ENCODE measurements at places on chromosomes 7 and 10.

GRCh38 chr7:75611557-75612178, 119.5 kb downstream of the SPDYE5 start:
- no peak for DNase-seq

- DNase-seq: no peak
Measured at GRCh38 chr7:121081327-121081936, 92.9 kb downstream of the CPED1 start.

DNA sequence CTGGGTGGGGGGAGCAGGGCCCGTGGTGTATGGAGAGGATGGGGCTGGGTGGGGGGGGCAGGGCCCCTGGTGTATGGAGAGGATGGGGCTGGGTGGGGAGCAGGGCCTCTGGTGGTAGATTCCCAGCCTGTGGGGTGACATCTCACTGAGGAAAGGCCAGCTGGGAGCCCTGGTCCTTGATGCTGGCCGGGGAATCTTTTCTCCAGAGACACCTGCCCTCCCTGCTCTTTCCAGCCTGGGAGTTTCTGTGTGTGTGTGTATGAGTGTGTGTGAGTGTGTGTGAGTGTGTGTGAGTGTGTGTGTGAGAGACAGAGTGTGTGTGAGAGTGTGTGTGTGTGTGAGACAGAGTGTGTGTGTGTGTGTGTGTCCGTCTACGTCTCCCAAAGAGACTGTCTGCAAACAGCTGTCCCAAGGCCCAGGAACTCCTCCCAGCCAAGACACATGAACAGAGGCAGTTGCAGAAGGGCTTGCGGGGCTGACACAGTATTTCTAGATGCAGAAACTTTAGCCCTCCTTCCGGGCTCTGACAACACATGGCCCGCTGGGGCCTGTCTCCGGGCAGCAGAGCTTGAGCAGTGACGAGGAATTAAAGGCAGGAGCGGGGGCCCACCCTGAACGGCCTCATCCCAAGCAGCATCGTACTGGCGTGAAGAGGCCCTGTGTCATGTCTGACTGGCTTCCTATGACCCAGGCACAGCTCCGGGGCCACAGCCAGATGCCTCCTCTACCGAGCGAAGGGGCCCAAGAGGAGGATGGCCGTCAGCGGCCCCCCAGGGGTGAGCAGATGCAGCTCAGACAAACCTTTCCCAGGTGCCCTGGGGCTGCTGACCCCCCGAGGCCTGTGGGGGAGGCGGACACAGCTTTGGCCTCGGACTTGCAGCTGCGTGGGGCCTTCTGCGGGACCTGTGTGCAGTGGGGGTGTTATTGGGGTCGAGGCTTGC, 24.3 kb downstream of the FAM20C start:
- DNase-seq: no peak

GRCh38 chr7:79180533-79180932, 272.9 kb downstream of the MAGI2 start:
- no peak for DNase-seq

- no peak for DNase-seq
Measured at GRCh38 chr7:18313965-18314364, 181.6 kb upstream of the HDAC9 start.

DNA sequence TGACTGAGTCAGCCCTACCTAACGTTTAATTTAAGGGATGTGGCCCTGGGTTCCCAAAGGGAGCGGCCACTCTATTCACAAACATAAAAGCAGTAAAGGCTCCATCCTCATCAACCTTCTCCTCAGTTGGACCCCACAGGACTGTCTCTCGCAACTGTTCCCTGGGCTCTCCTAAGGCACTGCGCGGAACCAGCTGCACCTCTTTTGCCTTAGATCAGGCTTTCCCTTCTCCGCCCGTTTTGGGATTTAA, 689 bp upstream of the GTPBP4 start:
- DNase-seq: no peak

DNA sequence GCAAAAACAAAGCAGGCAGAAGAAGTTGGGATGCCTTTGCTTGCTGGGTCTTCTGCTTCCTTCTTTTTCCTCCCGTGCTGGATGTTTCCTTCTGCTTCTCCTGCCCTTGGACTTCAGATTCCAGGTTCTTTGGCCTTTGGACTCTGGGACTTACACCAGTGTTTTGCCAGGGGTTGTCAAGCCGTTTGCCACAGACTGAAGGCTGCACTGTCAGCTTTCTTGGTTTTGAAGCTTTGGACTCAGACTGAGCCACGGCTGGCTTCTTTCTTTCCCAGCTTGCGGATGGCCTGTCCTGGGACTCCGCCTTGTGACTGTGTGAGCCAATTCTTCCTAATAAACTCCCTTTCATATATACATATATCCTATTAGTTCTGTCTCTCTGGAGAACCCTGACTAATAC, 11.3 kb upstream of the LCOR start:
- DNase-seq: no peak

GRCh38 chr10:74433993-74434392, 283.0 kb downstream of the ADK start:
- no peak for DNase-seq

DNA sequence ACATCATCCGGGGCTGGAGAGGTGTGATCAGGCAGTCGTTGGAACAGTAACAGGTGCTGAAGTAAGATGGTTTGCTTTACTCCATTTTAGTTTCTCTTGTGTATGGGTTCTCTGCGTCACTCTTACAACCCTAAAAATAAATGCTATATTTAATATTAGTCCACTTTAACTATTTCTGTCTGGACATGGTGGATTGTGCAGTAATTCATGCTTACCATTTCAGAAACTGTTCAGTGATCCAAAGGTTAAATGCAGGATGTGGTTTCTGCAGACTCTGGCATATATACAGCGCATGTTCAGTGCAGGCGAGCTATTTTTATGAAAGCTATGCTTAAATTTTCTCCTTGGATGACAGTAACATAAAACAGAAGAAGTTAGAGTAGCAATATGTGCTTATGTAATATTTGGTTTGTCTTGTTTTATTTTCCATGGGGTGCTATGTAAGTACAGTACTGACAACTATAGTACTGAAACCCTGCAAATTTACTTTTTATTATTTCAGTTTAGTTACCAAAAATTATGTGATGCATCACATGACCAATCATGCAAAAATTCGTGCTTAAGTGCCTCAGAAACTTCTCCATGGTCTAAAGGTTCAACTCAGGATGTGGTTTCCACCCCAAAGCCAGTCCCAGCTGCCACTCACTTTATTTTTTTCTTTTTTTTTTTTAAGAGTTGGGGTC, 46.6 kb upstream of the GRID1 start:
- DNase-seq: no peak

DNA sequence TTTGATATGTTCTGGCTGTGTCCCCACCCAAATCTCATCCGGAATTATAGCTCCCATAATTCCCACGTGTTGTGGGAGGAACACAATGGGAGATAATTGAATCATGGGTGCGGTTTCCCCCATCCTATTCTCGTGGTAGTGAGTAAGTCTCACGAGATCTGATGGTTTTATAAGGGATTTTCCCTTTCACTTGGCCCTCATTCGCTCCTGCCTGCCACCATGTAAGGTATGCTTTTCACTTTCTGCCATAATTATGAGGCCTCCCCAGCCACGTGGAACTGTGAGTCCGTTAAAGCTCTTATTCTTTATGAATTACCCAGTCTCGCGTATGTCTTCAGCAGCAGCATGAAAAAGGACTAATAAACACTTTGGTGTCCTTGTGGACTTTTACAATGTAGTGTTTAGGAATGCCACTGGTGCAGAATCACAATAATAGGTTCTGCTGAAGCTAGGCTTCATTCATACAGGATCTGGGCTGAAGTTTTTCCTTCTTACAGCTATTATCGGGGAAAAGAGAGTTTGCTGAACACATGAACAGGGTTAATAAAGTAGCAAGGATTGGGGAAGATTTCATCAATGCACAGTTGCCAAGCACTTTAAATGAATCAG, 74.3 kb downstream of the CPED1 start:
- no peak for DNase-seq

DNA sequence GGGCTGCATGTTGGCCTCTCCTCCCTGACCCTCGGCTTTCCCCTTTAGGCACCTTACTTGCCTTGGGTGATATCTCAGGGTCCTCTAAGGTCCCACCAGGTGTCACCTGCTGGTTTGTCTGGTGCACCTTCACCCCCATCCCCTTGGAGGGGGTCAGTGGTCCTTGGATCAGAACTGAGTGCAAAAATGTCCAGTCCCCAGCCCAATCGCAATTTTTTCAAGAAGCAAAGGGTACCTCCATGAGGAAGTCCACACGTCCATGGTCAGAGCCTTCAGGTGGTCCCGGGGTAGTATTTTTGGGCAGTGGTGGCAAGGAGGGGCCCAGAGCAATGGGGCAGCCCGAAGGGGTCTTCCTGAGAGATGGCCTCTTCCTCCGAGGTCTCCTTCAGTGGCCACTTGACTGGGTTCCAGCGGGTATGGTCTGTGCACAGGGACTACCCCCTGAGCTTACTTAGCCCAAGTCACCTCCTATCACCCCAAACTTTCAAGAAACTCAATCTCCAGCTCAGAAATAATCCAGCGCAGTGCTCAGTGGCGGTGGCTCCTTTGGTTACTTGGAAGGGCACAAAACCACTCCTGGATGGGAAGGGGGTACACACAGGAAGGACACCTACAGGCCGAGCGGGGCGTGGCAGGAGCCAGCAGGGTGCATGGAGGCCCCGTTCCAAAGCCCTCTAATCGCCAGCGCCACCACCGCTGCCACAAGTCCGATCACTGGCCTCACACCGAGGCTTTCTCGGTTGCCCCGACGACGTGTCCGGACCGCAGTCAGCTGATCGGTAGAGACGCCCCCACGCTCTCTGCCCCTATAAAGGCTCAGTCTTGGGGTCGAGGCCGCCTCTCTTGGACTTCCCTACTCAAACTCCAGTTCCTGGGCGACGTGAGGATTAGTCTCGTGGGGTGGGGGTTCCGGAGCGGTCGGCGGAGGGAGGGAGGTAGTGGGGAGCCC, 4.5 kb downstream of the SAP25 start:
- peak; percentile 81 for DNase-seq

DNA sequence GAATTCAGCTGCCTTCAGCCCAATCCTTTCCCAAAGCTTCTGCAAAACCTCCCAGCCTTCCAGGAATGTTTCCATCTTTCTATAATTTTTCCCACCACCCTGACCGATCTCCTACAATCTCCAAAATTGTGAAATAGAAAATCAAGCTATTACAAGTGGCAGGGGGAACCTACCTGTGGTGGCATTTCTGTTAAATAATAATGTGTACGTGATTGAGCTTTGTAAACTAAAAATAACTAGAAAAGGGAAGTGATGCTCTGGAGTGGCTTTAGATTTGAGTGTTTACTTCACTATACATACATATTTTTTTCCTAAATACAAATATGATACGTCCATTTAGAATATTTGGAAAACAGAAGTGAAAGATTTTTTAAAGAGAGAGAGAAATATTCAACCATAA, 593.6 kb downstream of the GRM8 start:
- DNase-seq: no peak

DNA sequence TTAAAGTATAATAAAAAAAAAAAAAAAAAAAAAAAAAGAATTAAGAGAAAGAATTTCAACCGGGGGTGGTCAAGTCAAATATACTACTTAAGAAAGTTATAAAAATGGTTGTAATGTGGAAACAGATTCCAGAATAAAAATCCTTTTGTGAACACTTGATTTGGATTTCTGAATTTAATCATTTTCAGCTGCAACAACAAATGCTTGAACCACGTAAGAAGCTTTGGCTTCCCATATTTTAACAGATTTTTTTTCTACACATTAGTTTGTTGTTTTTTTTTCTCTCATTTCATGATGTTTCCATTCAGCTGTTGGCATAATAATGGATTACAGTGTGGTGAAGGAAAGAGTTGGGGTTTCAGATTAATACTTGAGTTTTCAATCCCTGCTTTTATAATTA, 137.3 kb upstream of the AGR3 start:
- DNase-seq: no peak

DNA sequence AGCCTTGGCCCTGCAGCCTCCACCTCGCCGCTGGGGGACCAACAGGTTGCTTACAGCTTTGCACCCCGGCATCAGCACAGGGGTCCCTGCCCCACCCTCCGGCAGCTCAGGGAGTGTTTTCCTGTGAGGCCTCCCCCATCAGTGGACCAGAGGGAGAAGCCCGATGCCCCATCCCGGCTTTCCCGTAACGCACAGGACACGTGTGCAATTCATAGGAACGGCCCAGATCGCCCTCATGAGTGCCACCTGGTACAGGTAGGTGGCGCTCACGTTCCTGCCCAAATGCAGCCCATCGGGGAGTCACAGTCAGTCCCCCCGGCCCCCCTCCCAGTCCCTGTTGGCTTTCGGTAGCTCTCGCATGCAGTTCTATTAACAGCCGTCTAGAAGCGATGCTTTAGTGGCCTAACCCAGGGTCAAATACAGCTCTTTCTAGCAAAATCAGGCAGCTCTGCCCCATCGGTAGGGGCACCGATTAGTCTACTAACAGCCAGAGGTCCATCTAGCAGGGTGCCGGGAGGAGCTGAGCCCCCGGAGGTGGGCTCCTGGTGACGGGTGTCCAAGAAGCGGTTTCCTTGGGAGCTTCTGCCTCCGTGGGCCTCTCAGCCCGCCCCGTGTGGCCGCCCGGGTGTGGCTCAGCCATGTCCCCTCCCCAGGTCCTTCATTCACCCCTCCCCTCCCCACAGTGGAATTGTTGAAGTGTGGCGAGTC, 48.4 kb upstream of the GTF2IRD1 start:
- no peak for DNase-seq

- DNase-seq: no peak
Measured at GRCh38 chr10:80524190-80524909, 13.4 kb upstream of the SH2D4B start.

DNA sequence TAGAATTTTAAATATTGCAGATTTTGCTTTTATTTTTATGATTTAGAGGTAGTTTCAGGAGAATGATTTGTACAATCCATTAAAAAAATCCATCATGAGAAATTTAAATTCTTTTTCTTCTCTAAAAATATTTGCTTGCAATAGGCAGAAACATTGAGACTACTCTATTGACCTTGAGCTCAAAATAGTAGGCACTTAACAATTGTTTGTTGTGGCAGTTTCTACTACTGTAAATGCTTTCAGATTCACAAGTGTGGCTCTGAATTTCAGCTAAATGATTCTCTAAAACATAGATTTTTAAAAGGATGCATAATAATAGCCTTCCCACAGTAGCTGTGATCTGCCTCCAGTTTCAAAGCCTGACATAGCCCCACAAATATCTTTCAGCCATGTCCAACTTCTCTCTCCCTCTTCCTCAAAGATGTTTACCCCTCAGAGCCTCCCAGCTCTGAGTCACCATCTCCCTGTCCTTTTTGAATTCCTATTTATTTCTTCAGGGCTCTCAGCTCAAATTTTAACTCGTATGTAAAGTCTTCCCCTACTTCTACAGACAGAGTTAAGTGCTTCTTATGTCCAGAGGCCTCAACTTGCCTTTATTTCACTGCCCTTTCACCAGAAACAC, 160.5 kb downstream of the AOAH start:
- DNase-seq: no peak

GRCh38 chr10:65501259-65501658, 1424.6 kb upstream of the LRRTM3 start:
- DNase-seq: no peak
